Renal cortex interstitium (tissue), 15 donors: ENCODE measurements at places on chromosomes 7 and 10. TPM values are rescaled to one million over a fixed set of nuclear protein-coding genes. Genes with fewer than 3 reads are reported as not detected.

GRCh38 chr7:133702078-133702477 is 425.1 kb upstream of the LRGUK start:
- DNase-seq = no peak

DNA sequence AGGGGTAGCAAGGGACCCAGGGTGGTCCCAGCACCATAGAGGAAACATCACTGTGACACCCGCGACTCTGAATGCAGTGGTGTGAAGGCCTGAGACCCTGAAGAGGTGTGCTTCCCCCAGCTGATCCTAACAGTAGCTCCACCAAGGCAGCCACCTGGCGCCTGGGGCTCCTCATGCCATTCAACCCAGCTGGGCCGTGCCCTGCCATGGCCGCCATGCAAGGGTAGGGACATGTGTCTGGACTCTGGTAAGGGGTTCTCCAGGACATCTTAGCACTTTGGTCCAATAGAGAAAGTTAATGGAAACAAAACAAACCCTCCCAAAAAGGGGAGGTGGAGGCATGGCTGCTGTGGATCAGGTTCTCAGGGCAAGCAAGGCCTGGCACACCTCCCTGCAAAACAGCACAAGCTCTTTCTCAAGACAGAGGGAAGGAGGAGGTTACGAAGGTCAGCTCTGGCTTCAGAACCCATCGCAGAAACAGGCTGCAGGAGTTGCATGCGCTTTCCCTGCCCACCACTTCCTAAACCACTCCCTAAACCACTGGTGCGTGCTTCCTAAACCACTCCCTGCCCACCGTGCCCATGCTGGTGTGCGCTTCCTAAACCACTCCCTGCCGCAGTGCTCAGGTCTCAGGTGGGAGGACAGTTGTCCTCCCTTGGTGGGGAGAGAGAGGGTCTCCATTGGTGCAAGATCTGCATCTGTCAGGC is 108.7 kb downstream of the LARP4B start:
- DNase-seq = no peak

DNA sequence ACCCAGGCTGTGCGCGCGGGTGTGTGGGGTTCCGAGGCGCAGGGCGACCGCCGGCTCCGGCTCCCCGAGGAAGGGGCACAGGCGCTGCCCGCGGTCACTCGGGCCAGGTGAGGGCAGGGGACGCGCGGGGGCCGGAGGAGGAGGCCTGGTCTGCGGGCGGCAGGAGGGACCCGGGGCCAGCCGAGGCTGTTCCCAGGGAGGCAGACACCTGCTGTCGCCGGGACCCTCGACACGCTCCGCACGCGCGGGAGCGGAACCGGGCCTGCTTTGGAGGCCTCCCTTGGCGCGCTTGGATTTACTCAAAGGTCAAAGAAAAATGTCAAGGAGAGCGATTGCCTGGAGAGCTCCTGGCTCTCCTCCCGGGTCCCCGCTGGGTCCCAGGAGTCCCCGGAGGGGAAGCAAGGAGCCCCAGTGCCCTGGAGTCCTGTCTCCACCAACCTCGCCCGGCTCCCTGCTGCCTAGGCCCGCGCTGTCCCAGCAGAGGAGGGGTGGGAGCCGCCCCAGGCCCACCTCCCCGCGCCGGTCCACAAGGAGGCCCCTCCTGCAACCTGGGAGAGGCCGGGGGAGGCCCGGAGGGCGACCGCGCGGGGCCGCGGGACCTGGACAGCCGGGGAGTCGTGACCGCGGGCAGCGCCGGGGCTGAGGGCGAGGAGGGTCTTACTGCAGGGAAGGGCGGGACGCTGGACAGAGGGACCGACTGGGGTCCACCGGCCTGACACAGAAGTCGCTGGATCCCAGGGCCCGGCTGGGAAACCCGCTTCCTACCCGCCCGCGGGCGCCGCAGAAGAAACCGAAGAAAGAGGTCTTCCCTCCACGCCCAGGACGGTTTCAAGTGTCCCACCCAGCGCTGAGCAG is 348.9 kb downstream of the DNAJB6 start:
- DNase-seq = no peak

DNA sequence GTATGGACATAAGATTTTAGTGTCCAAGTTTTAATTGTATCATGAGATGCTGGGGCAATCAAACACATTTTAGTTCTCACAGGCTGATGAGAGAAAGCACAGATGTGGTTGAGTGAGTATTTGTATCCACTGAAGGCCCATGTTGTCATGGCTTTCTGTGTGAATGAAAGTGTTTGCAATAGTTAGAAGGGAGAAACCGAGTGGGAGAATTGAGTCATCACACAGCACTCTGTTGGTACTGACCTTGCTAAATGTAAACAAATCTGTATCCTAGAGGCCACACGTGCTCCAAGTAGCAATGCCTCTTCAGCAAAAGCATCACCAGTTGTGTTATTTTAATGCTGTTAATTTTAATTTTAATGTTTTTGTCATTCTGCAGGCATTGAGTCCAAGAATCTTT is 121.2 kb downstream of the EMX2 start:
- DNase-seq = no peak

DNA sequence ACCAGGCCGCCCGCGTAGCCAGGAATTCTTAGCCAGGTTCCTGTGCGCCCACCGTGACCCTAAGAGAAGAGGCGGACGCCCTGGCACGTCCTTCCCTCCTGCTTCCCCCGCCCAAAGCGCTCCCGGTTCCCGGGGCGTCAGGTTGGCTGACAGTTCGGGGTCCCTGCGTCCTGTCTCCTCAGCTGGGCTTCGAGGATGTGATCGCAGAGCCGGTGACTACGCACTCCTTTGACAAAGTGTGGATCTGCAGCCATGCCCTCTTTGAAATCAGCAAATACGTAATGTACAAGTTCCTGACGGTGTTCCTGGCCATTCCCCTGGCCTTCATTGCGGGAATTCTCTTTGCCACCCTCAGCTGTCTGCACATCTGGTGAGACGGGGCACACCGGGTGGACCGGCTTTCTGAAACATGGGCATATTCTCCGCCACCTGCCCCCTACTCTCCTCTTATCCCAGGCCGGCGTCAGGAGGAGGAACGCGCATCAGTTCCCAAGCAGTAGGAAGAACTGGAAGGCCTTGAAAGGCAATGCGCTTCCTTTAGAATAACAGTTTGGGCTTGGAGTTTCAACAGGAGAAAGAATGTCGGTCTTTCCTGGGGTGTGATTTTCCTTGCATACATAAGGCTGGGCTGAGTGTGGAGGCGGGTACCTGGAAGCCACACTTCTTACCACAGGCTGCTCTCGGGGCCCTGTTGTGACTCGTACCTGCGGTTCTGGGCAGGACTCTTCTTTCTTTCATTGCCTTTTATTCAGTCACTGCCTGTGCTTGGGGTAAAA is 728 bp downstream of the CAV2 start:
- no peak for DNase-seq

The CDK6 gene
- polyA plus RNA-seq = 46.6 TPM

The FOXI2 gene
- polyA plus RNA-seq = 1.1 TPM
